CD4-positive, alpha-beta memory T cell (primary cell): ENCODE measurements at places on chromosomes 4 and X. TPM values are rescaled to one million over a fixed set of nuclear protein-coding genes. Genes with fewer than 3 reads are reported as not detected.

- DNase-seq: no peak
Observed at GRCh38 chr4:184949020-184949419, 69.3 kb upstream of the HELT start.

DNA sequence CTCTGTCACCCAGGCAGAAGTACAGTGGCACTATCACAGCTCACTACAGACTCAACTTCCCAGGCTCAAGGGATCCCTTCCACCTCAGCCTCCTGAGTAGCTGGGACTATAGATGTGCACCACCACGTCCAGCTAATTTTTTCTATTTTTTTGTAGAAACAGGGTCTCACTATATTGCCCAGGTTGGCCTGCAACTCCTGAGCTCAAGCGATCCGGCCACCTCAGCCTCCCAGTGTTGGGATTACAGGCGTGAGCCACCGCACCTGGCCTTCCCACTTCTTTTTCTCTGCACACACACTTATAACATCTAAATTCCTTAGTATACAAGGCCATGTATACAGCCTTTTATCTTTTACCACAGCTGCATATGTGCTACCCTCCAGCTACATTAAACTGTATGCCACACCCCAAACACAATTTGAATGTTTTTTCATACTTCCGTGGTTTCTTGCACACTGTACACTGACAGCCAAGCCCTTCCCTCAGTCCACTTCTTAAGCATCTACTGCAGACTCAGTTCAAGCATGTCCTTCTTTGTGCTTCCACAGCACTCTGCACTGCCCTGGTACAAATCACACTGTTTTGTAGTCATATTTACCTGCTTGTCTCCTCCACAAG, 6.5 kb downstream of the SLC7A3 start:
- no peak for DNase-seq

- DNase-seq: no peak
Observed at GRCh38 chrX:10971176-10971575, 140.0 kb upstream of the HCCS start.

DNA sequence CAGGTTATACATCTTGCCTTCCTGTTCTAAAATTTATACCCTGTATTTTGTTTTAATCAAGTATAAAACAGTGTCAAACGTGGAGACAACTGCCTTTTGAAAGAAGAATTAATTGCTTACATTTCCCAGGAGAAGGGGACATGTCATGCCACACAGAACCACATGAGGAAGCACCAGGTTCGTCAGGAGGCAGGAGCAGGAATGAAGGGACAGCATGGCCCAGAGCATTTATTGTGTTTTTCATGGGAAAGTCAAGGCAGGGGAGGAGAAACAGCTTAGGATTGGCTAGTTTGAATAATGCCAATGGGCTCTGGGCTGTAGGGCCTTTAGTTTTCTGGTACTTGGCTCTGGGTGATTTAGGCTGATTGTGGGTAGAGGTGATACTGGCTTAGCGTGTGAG, 203.7 kb downstream of the CFAP299 start:
- DNase-seq: no peak

DNA sequence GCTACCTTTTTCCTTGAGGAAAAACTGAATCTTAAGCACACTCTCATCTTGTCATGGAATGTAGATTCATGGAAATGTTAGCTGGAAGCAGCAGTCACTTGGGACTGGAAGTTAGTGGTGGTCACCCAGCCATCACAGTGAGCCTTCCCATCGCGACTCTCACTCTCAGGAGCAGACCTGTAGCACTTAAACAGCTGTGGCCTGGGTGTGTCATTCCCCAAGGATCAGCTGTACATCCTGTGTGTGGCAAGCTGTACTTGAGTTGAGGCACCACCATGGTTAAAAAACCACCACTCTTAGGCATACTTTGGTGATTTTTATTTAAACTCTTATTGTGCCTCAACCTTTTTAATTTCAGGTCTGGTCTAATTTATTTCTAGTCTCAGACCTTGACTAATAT, 46.7 kb downstream of the JADE1 start:
- DNase-seq: no peak

GRCh38 chr4:169293343-169294176, 22.8 kb upstream of the SH3RF1 start:
- no peak for DNase-seq

GRCh38 chrX:111151764-111152163, 55.8 kb downstream of the PAK3 start:
- DNase-seq: no peak

GRCh38 chrX:37686369-37686995, 891 bp downstream of the XK start:
- DNase-seq: no peak

DNA sequence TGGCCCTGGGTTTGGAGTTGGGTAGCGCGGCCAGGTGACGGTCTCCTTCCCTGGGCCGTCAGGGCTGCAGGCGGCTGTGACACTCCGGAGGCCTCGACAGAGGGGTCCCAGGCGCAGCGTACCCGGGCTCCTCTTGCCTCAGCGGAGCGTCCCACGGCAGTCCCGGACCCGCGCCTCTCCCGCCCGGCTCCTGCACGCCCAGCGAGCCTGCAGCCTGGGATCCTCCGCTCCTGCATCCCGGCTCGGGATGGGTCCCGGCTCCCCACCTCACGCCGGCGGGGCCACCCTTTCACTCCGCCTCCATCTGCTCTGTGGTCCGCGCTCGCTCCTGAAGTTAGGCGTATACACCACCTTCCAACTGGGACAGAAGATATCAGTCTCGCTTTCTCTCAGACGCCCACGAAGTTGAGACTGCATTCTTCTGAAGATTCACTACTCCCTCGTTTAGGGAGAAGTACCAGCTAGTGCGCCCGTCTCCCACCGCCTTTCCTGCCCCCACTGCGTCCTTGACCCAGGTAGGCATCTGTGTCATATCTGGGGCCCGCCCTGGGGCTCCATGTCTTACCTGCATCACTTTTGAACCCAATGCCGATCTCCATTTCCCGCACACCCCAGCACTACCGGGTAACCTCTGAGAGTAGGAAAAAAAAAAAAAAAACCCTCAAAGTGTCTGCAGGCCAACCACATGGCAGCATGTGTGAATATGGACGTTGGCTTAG, 32.3 kb upstream of the KDR start:
- no peak for DNase-seq

- no peak for DNase-seq
Observed at GRCh38 chrX:115047181-115047580, 29.8 kb upstream of the IL13RA2 start.

SH3RF1 gene
- 0.15 TPM for total RNA-seq

ABHD18 gene
- 24.6 TPM for total RNA-seq

TMEM255A gene
- total RNA-seq: 1.1 TPM

XAGE1A gene
- total RNA-seq: not detected

SSX2 gene
- total RNA-seq: not detected

TMSB15C gene
- 2.8 TPM for total RNA-seq

KCTD8 gene
- not detected for total RNA-seq
